Skeletal muscle cell (primary cell): ENCODE measurements at places on chromosomes 2 and 18.

- no peak for DNase-seq
Measured at GRCh38 chr18:57910817-57911216, 107.7 kb upstream of the ATP8B1 start.

- no peak for DNase-seq
Measured at GRCh38 chr18:55862693-55863390, 274.9 kb upstream of the TCF4 start.

DNA sequence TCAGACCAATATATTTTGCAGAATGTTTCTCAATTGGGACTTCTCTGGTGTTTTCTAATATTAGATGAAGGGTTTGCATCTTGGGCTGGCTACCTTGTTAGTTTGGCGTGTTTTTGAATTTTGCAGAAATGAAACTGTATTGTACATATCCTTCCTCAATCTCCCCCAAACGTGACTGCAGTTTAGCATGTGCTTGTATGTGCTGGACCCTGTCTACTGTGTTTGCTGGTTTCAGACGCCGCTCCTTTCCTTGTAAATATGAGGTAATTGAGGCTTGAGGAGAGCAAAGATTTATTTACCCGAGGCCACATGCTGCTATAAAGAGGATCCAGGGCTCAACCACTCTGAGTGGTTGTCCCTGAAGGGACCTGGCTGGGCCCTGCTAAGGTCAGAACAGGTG is 57.2 kb downstream of the NGEF start:
- no peak for DNase-seq

DNA sequence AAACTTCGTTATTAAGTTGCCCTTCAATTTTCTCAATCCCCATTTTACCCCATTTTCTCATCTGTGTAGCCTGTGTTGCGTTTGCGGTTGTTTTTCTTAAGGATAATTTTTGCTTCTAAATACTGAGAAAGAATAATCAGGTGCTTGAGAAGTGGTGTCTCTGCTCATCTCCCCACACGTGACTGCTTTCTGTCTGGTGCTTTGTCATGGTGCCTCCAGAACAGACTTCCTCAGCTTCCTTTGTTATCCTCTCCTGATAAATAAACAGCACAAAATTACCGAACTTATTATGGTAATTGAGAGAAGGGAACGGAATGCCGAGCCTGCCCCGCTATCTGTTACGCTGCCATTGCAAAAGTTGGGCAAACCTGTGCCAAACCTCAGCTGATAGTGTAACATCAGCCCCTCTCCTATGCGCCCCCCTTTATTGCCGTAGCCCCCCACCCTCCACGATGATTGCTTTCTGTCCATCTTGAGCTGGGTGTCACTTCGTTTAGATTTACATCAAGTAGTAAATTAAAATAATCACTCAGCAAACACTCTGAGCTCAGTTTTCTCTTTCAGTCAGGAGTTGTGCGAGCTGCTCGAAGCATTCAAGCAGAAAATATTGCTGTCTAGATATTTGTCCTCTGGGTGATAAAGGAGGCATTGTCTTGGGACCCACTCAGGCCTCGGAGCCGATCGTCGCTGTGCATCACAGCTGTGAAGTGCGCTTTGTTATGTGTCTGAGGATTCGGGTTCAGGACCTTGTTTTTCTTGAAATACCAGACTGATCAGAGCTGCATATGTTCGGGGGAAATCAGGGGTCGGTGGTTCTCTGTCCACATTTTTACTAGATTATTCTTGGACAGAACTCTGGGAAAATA is 1008.5 kb upstream of the FANCL start:
- DNase-seq = no peak

DNA sequence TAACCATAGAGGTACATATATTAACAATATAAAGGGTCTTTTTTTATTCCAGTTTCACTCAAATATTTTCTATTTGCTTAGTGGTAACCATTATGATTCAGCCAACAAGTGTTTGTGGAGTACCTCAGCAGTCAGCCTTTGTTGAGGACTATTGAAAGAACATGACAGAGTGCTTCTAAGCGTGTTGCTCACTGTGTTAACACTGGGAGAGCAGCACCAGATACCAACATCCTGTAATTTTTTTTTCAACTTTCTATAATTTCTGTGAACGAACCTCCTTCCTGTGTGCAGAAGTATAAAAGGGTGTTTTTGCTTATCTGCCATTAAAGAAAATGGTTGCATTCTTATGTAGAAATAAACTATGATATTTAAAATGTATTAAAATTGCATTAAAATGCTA is 239.0 kb downstream of the PHLPP1 start:
- no peak for DNase-seq

- no peak for DNase-seq
Measured at GRCh38 chr2:14524803-14525080, 107.8 kb upstream of the LRATD1 start.

- peak; percentile 93 for DNase-seq
Measured at GRCh38 chr2:46097714-46098480, 199.3 kb upstream of the EPAS1 start.

DNA sequence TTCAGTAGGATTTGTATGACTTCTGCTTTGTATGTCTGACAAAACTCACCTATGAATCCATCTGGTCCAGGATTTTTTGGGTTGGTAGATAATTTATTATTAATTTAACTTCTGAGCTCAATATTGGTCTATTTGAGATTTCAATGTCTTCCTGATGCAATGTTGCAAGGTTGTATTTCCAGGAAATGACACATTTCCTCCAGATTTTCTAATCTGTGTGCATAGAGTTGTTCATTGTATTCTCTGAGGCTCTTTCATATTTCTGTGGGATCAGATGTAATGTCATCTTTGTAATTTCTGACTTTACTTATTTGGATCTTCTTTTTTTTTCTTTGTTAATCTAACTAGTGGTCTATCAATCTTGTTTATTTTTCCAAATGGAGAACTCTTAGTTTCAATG is 584.7 kb upstream of the SETBP1 start:
- DNase-seq = no peak

DNA sequence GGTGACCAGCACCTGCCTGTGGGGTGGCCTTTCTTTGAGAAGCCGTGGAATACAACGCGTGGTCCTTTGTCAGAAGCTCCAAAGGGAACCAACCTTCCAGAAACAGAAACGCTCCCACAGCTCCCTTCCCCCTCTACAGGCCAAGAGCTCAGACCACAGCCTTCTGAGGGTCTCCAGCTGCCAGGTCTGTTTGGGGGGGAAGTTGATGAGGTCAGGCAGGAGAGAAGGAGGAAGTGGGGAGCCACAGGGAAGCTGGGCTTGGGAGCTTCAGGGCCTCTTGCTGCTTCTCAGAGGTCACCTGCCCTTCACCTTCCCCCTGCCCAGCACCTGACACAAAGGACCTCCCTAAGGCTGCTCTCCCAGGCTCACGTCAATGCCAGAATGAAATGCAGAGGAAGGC is 287.7 kb upstream of the ID2 start:
- DNase-seq = no peak

DNA sequence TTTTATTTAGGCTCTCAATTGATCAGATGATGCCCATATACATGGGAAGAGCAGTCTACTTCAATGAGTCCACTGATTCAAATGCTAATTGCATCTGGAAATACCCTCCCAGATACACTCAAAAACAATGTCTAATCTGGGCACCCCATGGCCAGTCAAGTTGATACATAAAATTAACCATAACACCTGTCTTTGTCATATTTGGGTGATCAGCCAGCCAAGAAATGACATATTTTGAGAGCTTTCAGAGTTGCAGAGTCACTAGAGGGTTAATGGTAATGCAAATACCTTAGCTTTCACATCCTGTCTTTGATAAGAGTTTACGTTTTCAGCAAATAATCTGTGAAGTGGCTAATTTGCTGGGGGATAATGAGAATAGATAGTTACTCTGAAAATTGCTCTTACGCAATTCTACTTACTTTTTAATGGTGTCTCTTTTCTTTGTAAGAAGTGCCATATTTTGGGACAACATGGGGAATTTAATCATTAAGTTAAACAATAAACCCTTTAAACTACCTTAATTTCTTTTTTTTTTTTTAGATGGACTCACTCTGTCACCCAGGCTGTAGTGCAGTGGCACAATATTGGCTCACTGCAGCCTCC is 49.1 kb downstream of the CCDC195 start:
- DNase-seq = no peak

- no peak for DNase-seq
Measured at GRCh38 chr18:59035591-59035990, 104.1 kb upstream of the SEC11C start.

DNA sequence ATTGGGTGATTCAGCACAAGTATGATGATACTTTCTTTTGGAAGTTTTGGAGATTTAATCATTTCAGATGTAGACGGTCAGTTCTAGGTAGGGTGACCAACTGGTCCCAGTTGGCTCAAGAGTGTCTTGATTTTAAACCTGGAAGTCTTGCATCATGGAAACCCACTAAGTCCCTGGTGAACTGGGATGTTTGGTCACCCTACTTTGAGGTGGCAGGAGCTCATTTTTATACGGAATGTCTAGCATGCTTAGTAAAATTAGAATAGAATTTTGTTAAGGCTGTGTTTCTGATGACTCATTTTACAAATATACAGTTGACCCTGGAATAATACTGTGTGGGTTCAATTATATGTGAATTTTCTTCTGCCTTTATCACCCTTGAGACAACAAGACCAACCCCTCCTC is 61.5 kb upstream of the DOCK10 start:
- no peak for DNase-seq

DNA sequence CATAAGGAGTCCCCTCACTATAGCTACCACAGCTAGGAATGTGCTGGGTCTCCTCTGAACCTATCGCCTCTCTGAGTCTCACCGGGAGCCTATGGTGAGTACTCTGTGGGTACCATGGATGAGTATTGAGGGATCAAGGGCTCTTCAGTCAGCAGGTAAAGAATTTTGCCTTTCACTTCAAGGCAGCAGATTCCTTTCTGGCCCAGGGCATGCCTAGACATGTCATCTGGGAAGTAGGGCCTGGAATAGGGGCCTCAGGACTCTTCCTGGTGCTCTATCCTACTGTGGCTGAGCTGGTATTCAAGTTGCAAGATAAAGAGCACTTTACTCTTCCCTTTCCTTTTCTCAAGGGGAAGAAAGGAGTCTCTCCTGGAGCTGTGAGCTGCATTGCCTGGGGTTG is 85.6 kb upstream of the LHCGR start:
- DNase-seq = no peak

- no peak for DNase-seq
Measured at GRCh38 chr2:5433855-5434254, 258.3 kb upstream of the SOX11 start.

DNA sequence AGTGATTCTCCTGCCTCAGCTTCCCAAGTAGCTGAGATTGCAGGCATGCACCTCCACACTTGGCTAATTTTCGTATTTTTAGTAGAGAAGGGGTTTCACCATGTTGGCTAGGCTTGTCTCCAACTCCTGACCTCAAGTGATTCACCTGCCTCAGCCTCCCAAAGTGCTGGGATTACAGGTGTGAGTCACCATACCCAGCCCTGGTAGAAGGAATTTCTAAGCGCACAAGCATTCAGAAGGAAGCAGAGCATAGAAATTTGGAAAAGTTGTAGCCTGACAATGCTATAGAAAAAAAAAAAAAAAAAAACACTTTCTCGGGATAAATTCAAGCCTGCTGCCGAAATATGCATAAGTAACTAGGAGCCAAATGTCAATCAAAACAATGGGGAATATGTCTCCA is 249.4 kb downstream of the GRB14 start:
- DNase-seq = no peak

GRCh38 chr2:140804700-140805260 is 1326.0 kb downstream of the LRP1B start:
- no peak for DNase-seq

DNA sequence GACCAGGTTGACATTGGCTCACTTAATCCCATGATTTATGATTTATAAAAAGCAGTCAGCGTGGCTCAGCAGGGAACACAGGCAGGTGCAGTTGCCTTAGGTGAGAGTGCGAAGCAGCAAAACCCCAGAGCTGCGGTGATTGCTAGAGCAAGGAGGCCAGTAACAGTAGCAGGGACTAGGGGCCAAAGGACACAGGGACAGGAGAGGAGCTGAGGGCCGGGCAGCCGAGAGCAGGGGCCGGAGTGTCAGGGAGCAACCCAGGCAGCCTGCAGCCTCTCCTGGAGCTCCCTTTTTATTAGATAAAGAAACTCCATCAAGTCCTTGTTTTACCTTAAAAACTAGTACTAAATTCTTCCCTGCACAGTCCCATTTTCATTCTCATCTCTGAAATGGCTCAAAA is 4.3 kb downstream of the MC2R start:
- DNase-seq = no peak

GRCh38 chr2:236849508-236849907 is 236.2 kb upstream of the COPS8 start:
- no peak for DNase-seq

DNA sequence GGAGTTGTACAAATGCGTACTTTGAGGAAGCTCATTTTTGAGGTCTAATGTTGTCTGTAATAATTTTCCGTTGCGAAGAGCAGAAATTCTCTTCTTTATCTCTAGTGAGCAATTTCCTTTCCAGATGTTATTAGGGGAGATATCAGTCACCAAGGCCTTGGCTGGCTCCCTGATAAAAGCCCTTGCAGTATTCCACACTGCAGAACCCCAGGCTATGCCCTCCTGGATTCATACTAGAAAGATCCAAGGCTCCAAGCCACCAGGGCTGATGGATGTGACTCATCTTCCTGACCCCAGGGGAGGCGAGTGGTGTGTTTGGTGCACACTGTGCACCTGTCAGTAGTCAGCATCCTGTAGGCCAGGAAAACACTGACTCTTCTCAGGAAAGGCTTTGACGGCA is 34.7 kb downstream of the INO80C start:
- DNase-seq = no peak

DNA sequence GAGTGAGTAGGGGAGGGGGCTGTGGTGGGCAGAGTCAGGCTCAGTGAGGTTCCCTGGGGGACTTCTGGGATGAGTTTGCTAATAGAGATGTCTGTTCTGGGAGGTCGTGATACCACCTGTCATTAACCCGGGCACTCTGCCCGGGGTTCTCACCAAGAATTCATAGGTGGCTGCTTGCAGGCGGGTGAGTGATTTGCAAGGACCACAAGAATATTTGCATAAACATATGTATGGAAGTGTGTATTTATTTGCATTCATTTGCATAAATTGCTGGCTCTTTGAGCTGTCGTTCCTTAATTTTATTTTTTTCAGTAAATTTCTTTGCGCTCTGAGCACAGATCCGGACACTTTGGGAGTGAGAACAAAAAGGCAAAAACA is 260.0 kb downstream of the ATAD2B start:
- DNase-seq = no peak

- DNase-seq = no peak
Measured at GRCh38 chr2:236555481-236555880, 14.1 kb upstream of the ACKR3 start.

GRCh38 chr2:216615298-216616082 is 17.7 kb upstream of the IGFBP2 start:
- no peak for DNase-seq

DNA sequence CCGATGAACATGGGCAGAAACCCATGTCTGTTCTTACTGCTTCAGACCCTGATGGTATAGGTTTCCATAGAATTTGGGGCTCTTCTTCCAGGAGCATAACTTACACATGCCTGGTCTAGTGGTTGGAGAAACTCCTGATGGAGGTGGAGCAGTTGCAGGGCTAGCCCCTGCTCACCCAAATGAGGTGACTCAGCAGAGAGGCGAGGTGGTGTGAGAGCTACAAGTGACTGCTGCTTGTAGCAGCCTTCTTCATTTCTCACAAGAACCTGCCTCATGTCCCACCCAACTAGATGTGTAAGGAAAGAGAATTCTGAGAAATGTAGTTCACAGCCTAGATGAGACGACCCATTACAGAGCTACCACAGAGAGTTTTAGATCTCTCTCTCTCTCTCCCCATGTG is 105.3 kb downstream of the ZNF407 start:
- DNase-seq = no peak
